IPS-NIHi11 (cell line): ENCODE measurements at places on chromosomes 1 and 21.
A peak's percentile ranks its signal among the peaks of the same experiment; 100 is the strongest.

DNA sequence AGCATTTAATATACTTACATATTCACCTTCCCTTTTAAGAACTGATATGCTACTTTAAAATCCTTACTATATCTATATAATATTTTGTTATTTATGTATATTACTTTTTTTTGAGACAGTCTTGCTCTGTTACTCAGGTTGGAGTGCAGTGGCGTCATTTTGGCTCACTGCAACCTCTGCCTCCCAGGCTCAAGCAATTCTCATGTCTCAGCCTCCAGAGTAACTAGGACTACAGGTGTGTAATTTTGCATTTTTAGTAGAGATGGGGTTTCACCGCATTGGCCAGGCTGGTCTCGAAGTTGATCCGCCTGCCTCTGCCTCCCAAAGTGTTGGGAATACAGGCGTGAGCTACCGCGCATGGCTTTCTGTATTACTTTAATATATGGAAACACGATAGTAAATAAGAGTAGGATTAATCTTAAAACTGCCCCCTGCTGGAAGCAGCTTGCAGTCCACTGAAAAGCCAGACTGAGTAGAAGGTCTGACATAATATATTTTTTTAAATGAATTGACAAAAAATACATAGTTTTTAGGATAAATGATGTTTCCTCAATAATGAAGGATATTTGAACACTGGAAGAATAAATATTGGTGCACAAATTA lies 24.4 kb downstream of the RCAN3 start:
- DNase-seq, result peak; percentile 35

DNA sequence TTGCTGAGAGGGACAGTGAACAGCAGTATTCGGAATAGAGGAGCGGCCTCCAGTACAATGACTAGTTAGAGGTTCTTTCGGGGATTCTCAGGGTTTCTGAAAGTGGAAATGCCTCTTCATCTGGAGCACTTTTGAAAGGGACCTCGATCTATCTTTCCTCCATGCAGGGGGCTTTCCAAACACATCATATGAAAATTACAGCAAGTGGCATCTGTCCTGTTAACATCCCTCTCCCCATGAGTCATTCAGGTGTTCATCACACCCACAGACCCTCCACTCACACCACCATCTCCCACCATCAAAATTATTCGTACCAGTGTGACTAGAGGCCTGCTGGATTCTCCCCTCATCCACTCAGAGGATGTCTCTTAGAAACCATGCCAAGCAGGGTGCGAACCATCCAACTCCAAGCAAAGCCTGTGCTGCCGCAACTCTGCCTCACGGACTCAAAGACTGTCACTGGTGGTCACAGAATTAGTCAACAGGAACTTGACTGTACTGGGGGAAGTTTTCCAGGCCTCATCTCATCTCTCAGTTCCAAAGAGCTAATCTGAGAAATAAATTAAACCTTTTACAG lies 211.1 kb downstream of the MRPL39 start:
- no peak for DNase-seq

DNA sequence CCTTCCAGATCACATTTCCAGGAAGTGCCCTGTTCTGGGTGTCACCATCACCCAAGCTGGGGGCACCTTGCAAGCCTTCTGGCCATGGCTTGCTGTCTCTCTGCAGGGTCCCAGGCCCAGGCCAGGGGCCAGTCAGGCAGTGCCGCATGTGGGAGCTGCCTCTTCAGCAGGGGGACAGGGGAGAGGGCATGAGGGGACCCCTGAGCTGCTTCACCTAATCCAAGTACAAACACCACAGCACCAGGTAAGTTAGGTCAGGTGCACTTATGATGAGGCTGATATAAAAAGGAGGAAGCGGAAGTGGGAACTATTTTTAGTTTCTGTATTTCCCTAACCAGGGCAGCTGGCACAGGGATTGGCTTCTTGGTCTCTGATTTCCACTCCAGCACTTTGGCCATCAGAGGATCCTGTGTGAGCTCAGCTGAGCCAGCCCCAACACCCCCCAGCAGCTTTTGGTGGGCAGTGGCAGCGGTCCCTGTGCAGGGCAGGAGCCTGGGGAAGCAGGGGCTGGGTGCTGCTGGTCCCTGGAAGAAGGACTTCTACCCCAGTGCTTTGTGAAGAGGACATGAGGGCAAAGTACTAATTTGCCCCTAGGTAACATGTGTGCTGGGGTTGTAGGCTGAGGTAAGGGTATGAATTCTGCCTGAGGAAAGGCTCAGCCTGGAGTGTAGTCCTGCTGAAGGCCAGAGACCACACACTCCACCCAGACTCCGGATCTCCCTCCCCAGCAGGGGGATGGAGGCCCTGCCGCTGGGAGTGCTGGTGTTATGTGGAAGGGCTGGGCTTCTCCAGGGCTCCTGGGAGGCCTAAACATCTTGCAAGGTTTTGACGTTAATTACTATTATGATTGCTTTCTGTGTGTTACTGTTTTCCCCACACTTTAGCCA lies 3.3 kb upstream of the PCBP3 start:
- DNase-seq, result no peak

- no peak for DNase-seq
Measured at GRCh38 chr1:64320922-64321614, 117.6 kb downstream of the UBE2U start.

DNA sequence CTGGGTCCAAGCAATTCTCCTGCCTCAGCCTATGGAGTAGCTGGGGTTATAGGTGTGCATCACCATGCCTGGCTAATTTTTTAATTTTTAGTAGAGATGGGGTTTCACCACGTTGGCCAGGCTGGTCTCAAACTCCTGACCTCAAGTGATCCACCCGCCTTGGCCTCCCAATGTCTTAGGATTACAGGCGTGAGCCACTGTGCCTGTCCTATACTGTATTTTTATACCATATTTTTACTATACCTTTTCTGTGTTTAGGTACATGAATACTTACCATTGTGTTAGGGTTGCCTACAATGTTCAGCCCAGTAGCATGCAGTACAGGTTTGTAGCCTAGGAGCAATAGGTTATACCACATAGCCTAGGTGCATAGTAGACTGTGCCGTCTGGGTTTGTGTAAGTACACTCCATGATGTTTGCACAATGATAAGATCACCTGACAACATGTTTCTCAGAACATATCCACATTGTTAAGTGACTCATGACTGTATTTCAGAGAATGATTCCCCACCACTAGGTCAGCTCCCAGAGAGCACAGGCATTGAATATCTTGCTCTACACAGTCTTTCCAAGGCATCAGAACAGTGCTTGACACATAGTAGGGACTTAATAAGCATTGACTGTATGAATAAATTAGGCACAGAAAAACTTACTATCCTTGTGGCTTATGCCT lies 6.0 kb upstream of the CITED4 start:
- DNase-seq, result no peak

GRCh38 chr1:178094739-178095645 lies 1.1 kb downstream of the RASAL2 start:
- no peak for DNase-seq

DNA sequence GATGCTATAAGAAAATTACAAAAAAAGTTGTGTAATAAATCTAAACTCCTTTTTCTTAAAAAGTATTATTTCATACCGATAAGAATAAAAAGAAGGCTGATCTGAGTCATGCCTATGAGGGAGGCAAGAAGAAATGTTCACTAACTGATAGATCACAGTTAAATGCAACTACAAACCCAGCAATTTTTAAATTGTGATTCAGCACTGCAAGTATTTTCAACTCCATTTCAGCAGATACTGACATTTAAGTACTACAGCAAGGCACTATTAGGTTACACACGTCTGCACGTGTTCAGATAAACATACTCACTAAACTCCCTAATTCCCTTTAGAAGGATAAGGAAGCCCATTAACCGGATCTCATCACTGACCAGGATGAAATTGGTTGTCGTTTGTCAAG lies 213.3 kb upstream of the ZRANB2 start:
- no peak for DNase-seq

- DNase-seq, result no peak
Measured at GRCh38 chr1:39182804-39183203, 21.7 kb upstream of the MACF1 start.

DNA sequence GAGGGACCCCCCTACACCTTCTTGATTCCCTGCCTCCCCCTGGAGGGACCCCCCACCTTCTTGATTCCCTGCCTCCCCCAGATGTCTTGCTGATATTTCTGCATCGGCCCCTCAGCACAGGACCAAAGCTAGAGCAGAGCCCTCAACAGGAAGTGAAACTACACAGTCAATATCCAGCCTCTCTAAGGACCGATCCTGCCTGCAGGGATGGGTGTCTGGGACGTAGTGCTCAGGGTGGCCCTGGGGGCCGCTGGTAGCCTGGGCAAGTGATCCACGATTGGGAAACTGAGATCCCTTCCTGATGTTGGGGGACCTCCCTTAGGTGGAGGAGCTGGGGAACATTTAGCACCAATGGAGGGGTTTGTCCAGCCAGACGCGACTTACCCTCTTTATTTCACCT lies 3.9 kb upstream of the LEFTY2 start:
- no peak for DNase-seq

- no peak for DNase-seq
Measured at GRCh38 chr21:39346206-39346605, 2.7 kb downstream of the HMGN1 start.

- DNase-seq, result peak; percentile 79
Measured at GRCh38 chr1:181482521-181483284, 614 bp upstream of the CACNA1E start.

DNA sequence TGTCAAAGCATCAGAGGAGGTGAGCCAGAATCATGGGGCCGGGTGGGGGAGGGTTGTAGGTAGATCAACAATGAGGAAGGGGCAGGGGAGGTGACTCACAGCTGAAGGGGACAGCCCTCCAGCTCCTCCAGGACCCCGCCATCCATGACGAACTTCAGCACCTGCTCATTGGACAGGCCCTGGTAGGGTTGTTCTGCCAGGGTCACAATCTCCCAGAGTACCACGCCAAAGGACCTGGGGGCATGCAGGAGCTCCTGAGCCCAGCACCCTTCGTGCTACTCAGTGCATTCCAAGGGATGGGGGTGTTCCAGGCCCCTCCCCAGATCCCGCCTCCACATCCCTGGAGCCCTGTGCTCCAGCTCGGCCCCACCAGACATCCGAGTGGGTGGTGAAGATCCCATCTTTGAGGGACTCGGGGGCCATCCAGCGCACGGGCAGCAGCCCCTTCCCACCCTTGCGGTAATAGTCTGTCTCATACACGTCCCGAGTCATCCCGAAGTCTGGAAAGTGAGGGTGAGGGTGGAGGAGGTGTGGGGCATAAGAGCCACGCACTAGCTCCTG lies 17.5 kb downstream of the INSRR start:
- peak; percentile 51 for DNase-seq

- no peak for DNase-seq
Measured at GRCh38 chr1:51552929-51553807, 34.1 kb upstream of the EPS15 start.

DNA sequence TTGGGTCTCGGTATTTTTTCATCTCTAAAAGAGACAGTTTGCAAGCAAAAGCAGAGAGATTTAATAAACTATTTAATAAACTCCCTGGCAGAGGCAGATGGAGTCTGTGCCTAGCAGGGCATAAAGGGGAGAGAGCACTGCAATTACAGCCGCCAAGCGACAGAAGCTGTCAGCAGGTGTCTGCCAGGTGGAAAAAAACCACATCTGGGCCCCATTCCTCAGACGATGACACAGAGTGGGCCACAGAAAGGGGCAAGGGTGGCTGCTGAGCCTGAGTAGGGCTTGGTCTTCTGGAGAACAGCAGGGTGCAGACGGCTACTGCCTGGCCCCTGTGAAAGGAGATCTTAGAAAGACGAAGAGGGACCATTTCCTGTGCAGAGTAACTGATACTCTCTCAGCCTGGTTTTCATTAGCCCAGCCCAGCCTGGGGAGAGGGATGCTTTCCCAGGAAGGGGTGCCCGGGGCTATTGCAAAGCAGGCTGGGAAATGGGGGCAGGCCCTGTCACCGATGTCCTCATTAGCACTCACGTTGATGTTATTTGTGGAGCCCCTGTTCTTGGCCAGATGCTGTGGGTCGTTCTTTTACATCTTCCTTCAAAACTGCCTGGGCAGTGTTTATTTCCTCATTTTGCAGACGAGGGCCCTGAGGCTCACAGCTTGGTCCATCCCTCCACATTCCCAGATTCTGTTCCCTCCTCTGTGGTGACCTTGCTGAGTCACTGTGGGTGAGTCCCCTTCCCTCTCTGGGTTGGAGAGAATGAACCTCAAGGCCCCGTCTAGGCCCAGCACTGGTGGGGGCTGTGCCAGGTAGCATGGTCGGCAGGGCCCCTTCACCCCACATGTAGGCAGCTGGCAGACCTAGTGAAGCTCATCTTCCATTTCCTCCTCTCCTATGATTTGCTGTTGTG lies 472.7 kb downstream of the PTPRU start:
- DNase-seq, result no peak

DNA sequence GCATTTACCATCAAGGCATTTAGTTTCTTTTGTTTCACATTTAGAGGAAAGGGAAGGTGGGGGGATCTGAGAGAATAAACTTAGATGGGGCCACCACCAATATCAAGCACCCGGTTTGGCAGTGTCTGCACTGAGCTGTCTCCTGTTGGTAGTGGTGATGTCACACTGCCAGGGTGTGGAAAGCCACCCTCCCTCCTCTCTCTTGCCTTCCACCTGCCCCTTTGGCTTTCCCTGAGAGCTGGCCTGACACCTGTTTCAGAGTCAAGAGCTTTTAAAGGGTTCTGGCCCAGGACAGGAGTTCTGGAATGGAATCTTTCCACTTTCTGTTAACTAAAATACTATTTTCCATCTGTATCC lies 13.4 kb downstream of the ATF3 start:
- no peak for DNase-seq

GRCh38 chr1:51002516-51002915 lies 32.5 kb downstream of the CDKN2C start:
- DNase-seq, result no peak

DNA sequence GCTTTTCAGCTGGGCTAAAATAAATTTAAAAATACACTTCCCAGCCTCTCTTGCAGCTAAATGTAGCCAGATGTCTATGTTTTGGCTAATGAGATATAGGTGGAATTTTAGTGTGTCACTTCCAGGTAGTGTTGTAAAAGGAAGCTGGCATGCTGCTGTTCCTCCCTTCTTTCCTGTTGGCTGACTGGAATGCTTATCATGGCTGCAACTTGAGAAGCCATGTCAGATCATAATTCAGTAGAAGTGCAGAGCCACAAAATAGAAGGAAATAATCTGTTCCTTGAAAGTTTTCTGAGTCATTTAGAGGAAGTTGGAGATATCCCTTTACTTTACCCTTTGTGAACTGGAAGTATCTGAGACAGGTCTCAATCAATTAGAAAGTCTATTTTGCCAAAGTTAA lies 10.9 kb upstream of the RBM15 start:
- DNase-seq, result no peak

- no peak for DNase-seq
Measured at GRCh38 chr1:209766051-209766450, 10.2 kb downstream of the TRAF3IP3 start.

DNA sequence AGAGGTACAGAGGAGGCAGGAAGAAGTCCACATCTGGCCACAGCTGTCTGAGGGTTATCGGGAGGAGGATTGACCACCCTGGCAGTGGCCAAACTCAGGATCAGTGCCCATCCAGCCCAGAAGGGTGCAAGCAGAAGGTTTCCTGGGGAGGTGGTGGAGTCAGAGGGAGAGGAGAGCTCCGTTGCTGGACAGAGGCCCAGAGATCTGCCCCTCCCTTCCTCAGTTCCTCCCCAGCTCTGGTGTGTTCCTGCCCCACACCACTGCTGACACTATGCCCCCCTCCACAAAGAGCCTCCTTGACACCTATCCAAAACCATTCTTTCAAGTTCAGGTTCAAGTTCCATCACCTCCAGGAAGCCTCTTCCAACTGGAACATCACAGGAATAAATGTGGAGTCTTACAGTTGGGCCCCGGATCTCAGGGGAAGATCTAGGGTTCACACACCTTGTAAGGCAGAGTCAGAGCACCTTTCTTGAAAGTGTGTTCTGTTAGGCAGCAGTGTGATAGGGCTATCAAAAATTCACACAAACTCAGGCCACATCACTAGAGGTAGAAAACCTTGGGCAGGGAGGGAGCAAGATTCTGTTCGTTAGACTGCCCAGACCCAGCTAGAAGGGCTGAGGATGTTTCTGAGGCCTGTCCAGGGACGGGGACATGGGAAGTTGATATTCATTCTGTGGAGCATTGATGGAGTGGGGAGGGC lies 7.4 kb downstream of the LDLRAD1 start:
- no peak for DNase-seq
